ENCODE measurements at places on chromosomes 1 and 21. TPM values are rescaled to one million over a fixed set of nuclear protein-coding genes. Genes with fewer than 3 reads are reported as not detected.

DNA sequence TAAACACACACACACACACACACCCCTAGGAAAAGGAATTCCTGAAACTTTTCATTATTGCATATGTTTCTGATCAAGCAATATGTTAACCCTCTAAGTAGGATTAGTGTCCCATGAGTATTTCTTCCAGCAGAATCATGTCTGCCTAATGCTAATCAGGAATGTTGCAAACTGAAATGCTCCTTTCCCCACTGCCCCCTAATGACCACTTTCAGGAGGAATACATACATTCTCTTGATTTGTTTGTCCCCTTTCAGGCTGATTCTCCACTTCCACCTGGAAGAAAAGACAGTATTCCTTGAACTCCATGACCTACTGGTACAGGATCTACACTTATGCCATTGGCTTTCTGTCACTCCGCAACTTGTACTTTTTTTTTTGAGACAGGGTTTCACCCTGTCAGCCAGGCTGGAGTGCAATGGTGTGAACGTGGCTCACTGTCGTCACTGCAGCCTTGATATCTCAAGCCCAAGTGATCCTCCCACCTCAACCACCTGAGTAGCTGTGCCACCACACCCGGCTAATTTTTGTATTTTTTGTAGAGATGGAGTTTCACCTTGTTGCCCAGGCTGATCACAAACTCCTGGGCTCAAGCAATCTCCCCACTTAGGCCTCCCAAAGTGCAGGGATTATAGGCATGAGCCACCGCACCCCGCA lies 56.7 kb downstream of the LRIG2 start:
- DNase-seq: no peak

- DNase-seq: no peak
These were observed 99.9 kb downstream of the WDR4 start for GRCh38 chr21:42779431-42779861.

Gene SH2D2A
- total RNA-seq: not detected

Gene FAM20B
- 32.5 TPM for total RNA-seq

Gene LEMD1
- not detected for total RNA-seq
